ENCODE measurements at places on chromosomes 2 and 18.

DNA sequence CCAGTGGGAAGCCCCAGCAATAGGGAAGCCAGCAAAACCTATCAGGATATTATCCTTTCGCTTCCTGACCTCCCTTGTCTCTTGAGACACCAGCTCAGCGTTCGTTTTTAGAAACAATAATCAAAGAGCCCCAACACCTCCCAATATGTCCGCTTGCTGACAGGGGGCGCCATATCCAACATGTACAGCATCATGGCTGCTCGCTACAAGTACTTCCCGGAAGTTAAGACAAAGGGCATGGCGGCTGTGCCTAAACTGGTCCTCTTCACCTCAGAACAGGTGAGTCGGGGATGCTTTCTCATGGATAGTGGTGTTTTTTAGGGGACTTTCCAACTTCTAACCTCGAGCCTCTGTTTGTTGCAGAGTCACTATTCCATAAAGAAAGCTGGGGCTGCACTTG, 28.7 kb downstream of the GAD1 start:
- DNase-seq = no peak

DNA sequence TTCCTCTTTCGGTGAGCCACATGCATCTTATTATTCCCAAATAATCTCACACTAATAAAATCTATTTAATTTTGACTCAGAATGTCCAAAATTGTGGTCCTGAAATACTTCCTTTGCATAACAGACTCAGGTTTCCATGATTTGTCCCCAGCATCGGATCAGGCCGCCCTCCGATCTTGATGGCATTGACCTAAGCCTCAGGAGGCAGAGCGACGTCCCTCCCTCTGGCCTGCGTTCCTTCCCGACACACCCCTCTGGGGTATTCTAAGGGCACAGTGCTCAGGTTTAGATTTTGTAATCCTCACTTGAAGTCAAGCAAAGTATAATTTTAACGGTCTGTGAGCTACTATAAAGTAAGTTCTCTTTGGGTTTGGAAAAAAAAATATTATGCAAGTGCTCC, 857.7 kb downstream of the GALR1 start:
- DNase-seq = no peak

DNA sequence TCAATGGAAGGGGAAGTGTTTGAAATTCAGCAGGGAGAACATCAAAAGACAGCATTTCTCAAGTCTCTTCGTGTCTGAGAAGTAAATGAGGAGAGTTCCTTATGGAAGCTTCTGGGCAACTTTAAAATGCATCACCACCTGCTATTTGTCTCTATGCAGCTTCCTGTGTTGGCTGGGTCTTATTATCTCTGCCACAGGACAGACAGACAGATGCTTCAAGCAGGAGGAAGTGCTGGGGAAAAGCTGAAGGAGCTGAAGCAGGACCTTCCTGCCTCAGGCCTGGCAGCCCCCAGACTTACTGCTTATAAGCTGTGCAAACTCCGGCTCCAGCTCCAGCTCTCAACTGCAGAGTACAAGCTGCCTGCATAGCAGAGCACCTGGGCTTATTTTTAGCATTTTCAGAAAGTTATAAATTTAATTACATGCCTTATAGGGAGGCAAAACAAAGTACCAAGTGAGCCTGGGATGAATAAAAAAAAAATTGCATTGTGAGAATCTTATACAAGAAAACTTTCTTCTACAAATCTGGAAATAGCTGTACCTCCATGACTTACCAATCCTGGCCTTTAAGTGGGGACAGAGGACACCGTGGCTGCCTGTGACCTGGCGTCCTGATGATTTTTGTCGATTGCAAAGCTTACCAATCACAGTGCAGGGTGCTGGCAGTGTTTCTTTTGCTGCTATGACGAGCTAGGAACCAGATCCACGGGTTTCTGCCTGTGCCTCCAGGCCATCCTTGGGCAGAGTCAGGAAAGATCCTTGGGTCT, 206.3 kb downstream of the SEPTIN10 start:
- DNase-seq = no peak

DNA sequence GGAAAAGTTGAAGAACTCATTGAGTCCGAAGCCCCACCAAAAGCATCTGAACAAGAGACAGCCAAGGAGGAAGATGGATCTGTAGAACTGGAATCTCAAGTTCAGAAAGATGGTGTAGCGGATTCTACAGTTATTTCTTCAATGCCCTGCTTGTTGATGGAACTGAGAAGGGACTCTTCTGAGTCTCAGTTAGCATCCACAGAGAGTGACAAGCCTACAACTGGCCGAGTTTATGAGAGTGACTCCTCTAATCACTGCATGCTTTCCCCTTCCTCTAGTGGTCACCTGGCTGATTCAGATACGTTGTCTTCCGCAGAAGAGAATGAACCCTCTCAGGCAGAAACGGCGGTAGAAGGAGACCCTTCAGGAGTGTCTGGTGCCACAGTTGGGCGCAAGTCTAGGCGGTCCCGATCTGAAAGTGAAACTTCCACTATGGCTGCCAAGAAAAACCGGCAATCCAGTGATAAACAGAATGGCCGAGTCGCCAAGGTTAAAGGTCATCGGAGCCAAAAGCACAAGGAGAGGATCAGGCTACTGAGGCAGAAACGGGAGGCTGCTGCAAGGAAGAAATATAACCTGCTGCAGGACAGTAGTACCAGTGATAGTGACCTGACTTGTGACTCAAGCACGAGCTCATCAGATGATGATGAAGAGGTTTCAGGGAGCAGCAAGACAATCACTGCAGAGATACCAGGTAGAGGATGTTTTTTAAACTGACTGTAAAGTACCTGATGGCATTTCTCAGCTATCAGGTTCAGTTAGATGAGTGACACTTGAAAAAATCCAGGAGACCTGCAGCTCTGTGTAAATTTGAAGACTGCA, 111.9 kb downstream of the HAUS1 start:
- no peak for DNase-seq

GRCh38 chr2:75560768-75561565, at the start of gene EVA1A:
EVA1A (minus strand) TSS chr2:75560939; CDS start chr2:75518140, 42,799 bp downstream.
- peak; percentile 21 for DNase-seq

- no peak for DNase-seq
Observed at GRCh38 chr2:234032279-234032856, 18.1 kb upstream of the SPP2 start.

DNA sequence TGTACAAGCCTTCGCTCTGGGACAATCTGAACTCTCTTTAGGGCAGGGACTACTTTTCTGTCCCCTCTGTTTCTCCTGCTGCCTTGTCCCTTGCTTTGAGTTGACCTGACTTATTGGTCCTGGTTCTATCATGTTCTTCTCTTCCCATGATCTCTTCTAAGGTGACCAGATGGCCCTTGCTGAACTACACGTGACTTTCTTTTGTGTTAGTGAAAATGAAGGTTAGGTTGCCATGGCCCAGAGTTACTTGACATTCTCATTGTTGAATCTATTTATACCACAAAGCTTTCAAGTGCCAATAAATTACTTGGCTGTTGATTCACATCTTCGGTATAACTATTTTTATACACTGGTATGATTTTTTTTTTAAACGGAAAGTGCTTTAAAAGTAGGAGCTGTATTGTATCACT, 24.4 kb downstream of the MRPL33 start:
- no peak for DNase-seq

GRCh38 chr2:233273120-233273519, 21.6 kb downstream of the ATG16L1 start:
- no peak for DNase-seq

DNA sequence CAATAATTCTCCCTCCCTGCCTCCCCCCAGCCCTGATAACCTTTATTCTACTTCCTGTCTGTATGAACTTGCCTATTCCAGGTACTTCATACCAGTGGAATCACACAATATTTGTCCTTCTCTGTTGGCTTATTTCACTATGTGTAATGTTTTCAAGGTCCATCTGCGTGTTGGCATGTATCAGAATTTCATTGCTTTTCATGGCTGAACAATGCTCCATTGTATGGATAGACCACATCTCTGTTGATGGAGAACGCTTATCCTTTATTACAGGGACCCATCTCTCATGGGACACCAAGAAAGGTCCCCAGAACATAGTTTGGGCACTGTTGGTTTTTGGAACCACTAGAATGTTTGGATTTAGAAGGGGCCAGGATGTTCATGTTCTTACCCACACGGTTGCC, 40.2 kb downstream of the ATOH8 start:
- DNase-seq = no peak

GRCh38 chr2:239140346-239141020, 260.3 kb downstream of the HDAC4 start:
- no peak for DNase-seq

GRCh38 chr2:204127238-204127637, 190.7 kb downstream of the ICOS start:
- no peak for DNase-seq

DNA sequence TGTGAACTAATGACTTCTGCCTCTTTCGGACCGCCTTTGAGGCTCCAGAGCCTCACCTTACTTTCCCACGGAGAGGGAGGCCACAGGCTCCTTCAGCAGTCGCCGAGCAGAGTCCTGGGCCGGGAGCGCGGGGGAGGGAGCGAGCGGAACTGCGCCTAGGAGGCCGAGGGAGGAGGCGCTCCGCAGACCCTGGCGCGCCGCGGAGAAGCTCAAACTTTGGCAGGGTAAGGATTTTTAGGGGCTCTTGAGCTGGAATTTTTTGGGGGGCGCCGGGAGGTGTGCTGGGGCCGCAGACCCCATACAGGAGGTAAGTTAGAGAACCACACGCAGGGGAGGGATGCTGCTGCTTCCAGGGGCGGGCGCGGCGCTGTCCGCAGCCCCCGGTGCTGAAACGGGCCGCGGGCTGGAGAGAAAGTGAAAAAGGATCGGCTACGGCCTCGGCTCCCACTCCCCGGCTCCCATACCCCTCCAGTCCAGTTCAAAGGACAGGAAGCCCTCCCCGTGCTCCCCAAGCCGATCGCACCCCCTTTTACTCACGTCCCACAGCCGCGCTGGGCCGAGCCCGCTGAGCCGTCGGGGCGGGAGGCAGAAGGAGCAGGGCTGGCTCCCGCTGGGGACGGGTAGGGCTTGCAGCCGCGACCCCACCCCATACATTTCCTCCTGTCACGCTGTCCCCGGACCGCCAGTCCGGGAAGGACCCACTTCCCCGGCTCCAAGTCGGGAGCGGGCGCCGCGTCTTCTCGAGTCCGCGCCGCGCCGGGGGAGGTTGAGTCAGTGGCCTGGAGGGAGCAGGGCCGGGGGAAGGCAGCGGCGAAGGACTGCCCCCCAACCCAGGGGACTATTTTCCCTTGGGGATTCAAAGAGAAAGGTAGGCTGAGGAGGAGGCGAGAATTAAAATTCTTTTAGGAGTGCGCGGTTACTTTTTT, at the start of gene CNGA3:
Gene CNGA3 (plus strand): TSS at position 146 of the 926 bp plus-strand sequence. CDS start 23,520 bp downstream, outside the sequence.
- no peak for DNase-seq

DNA sequence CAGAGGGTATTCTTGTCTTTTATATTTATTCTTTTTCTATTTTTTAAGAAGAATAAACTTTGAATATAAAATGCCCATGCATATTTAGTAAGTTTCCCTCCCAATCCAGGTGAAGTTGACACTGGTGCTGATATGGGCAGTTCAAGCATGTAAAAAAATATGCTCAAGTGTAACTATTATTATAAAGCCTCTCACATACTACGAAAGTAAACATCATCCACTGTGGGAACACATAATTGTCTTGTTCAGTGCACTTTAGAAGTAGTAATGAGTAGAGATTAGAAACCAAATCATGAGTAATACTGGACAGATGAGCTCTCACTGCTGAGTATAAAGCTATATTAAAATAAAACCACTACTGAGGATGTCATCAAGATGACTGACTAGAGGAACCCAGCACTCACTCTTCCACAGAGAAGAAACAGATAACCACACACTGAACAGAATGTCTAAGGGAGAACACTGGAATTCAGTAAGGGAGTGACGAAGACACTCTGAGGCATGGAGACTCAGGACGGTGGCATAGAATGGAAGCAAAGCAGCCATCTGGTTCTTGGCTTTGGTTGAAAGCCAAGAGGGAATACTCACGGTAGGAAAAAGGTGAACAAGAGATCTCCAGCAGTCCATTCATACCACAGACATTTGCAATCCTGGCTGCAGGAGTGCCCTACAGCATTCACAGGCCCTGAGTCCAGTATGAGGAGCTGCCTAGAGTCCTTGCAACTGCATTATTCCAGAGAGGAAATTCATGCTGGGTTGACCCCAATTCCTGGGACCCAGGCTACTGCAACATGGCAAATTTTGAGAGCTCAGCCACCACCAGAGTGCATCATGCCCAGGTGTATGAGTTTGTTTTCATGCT, 9.5 kb upstream of the FAM110C start:
- no peak for DNase-seq

GRCh38 chr18:3494245-3494526, 44.2 kb downstream of the TGIF1 start:
- no peak for DNase-seq

- no peak for DNase-seq
Observed at GRCh38 chr2:203549406-203549805, 14.3 kb upstream of the RAPH1 start.

GRCh38 chr2:158967114-158967730, 1.2 kb upstream of the TANC1 start:
- no peak for DNase-seq

GRCh38 chr2:130922417-130922816, 85.7 kb downstream of the ARHGEF4 start:
- no peak for DNase-seq

DNA sequence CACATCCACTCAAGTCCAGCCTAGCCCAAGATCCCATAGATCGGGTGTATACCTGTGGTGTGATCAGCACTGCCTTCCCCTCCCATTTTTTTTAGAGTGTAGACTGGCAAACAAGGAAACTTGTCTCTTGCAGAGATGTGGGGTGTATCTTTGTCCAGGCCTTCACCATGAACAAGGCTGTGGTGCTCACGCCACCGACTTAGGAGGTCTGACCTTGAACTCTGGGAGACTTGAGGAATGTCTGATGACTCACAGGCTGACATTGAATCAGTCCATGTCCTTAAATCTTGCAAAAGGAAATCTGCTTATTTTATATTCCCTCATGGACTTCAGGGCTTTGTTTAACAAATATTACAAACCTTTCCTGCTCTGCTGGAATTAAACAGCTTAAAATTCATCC, 4.5 kb upstream of the CTIF start:
- DNase-seq = no peak

DNA sequence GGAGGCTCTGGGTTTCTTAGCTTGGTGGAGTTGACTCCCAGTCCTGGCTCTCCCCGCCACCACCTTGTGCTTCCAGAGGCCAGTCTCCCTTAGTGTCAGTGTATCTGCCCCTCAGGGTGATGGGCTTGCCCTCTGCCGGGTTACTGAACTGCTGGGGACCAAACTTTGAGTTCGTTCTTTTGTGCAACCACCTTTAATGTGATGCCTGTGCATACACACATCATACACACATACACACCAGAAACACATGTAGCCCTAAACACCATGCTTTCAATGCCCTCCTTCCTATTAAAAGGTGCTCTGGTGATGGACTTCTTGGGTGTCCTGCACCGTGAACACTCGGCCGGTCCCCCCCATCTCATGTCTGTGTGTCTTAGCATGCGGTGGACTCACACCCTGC, 315.1 kb upstream of the EPAS1 start:
- no peak for DNase-seq

DNA sequence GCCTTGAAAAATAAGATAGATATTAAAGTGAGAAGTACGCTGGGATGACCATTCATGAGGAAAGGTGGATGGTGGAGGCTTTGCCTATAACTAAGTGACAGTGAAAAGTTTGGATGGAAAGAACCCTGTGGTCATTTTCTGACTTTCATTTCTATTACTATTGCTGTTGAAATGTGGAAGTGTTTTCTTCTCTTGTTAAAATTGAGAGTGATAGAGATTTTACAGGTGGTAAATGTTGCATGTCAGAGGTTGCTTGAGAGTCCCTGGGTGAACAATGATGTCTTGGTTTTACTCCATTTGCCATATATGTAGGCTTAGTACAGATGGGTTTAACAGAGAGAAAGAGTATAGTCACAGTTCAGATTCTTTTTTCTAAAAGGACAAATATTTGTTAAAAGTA, 18.4 kb downstream of the NCOA1 start:
- no peak for DNase-seq

- no peak for DNase-seq
Observed at GRCh38 chr18:67035026-67035425, 431.1 kb upstream of the CDH19 start.

GRCh38 chr2:7012141-7012764, 95.0 kb downstream of the RNF144A start:
- peak; percentile 86 for DNase-seq
